CD4-positive, alpha-beta memory T cell (primary cell): ENCODE measurements at places on chromosomes 16 and 17. TPM values are rescaled to one million over a fixed set of nuclear protein-coding genes. Genes with fewer than 3 reads are reported as not detected.

Gene KRT39
- total RNA-seq = not detected

Gene EPX
- total RNA-seq = not detected

Gene HOXB1
- total RNA-seq = not detected

Gene CCT6B
- 2.0 TPM for total RNA-seq

Gene CES1
- 0.47 TPM for total RNA-seq

Gene RHOT1
- 28.9 TPM for total RNA-seq

Gene MYL11
- total RNA-seq = 1.3 TPM

Gene ENO3
- total RNA-seq = 21.8 TPM

Gene BLMH
- 57.6 TPM for total RNA-seq

Gene TP53TG3F
- not detected for total RNA-seq

Gene CACNB1
- total RNA-seq = 25.7 TPM

Gene HAS3
- 3.3 TPM for total RNA-seq

Gene TBC1D3I
- total RNA-seq = 1.3 TPM

Gene GLP2R
- total RNA-seq = not detected

Gene IRX3
- not detected for total RNA-seq

Gene RPAIN
- 84.1 TPM for total RNA-seq

Gene GRB7
- not detected for total RNA-seq
